ENCODE measurements at places on chromosomes 1 and 21.

DNA sequence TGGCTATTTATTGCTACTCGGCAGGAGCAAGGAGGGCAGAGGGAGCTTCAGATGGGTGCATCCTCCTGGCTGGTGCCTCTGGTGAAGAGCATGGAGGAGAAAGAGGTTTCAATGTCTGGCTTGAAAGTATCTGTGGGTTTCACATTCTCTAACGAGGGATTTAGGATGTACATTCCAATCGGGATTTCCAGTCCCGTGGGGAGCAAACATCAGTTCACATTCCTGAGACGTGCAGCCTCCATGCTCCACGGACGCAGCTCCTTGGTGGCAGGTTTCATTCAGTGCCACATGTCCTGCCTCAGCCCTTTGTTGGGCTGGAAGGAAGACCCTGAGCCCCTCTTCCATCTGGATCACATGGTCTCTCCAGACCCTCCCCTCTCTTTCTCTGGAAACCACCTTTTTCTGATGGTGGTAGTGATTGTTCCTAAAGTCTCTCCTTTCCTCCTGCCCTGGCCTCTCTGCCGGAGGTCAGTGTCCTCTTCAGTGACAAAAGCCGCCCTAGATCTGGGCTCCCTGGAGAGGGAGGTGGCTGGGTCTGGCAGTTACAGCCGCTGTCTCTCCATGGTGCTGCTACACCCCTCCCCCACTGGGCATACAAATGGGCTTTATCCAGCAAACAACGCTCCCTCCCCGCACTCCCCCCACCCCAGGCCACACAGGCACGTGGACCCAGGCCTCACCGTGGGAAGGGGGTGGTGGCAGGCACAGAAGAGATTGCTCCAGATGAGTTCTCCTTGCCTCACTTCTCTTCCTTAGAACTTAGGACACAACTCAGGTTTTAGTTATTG lies 826 bp upstream of the CA14 start:
- DNase-seq = no peak

DNA sequence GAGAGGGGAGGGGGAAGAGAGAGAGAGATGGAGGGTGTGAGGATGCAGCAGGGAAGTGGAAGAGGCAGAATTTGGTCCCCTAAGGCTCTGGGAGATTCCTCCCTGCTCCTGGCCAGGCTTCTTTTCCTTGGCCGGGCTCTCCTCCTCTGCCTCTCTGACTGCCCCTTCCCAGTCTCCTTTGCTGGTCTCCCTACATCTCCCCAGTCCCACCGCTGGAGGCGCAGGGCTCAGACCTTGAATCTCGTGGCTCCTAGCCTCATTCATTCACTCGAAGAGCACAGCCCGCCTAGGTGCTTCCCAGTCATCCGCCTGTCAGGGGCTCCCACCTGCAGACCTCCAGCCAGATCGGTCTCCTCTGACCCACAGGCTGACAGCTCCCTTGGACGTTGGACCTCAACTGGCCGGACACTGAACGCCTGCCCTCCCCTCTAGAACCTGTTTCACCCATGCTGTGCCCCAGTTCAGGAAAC lies 76.5 kb downstream of the VWA5B1 start:
- no peak for DNase-seq

GRCh38 chr1:59738152-59738551 lies 76.6 kb upstream of the HOOK1 start:
- no peak for DNase-seq

- DNase-seq = no peak
Measured at GRCh38 chr1:212926372-212926771, 24.0 kb upstream of the VASH2 start.

DNA sequence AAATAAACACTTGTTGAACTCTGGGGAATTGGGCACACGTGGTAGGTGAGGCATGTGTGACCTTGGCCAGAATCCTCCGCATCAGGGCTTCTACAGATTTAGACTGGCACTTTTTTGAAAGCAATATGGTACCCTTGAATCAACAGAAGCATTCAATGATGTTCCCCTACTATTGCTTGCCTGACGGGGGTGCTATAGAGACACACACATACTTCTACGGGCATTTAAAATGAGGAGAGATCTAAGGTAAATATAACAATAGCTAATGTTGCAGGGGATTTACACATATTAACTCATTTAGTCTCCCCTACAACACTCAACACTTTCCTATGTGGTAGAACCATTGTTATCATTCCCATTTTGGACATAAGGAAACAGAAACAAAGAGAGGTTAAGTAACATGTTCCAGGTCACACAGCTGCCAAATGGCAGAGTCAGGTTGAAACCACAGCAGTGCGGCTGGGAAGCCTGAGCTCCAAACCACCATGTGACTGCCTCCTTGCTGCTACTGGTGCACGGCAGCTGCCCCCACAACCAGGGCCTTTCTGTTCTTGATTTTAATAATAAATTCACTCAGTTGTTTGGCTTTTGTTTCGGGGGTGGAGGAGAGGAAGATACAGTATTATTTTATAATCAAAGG lies 147.4 kb downstream of the ZNF281 start:
- DNase-seq = no peak

GRCh38 chr1:56939209-56939608 lies 26.6 kb downstream of the C8B start:
- DNase-seq = no peak

DNA sequence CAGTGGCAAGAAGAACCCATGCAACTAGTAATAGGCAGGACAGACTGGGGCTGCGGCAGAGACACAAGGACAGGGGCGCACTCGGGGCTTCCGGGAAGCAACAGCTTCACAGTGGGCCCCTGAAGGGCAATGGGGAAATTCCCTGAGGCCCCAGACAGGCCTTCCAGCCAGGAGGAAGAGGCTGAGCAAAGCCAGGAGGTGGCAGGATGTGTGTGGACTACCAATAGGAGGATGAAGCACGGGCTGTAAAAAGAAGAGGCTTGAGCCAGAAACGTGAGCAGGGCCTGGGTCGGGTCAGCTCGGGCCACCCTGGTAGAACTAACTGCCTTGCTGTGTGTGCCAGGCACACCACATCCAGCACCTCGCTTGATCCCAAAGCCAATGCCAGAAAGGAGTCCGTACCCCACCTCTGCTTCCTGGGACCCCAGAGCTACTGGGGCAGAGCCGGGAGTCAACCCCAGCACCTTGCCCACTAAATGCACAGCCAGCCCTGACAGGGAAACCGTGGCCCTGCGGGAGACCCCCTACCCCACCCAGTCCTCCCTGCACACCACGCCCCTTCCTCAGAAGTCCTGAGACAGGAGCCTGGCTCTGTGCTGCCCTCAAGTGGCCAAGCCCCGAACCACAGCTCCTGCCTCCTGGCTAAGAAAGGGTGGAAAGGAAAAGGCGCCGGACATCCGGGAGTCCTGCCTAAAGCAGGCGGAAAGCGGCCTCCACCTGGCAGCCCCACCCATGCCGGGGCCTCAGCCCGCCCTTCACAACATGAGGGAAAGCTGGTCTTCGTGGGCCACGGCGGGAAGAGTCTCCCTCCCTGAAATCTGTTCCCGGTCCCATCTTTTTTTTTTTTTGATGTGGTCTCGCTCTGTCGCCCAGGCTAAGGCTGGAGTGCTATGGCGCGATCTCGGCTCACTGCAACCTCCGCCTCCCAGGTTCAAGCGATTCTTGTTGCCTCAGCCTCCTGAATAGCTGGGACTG lies 33.7 kb downstream of the TTC39A start:
- peak; percentile 83 for DNase-seq

GRCh38 chr1:24932725-24933294 lies 2.7 kb upstream of the RUNX3 start:
- no peak for DNase-seq

GRCh38 chr1:159054427-159054826 lies 22.1 kb downstream of the AIM2 start:
- no peak for DNase-seq

DNA sequence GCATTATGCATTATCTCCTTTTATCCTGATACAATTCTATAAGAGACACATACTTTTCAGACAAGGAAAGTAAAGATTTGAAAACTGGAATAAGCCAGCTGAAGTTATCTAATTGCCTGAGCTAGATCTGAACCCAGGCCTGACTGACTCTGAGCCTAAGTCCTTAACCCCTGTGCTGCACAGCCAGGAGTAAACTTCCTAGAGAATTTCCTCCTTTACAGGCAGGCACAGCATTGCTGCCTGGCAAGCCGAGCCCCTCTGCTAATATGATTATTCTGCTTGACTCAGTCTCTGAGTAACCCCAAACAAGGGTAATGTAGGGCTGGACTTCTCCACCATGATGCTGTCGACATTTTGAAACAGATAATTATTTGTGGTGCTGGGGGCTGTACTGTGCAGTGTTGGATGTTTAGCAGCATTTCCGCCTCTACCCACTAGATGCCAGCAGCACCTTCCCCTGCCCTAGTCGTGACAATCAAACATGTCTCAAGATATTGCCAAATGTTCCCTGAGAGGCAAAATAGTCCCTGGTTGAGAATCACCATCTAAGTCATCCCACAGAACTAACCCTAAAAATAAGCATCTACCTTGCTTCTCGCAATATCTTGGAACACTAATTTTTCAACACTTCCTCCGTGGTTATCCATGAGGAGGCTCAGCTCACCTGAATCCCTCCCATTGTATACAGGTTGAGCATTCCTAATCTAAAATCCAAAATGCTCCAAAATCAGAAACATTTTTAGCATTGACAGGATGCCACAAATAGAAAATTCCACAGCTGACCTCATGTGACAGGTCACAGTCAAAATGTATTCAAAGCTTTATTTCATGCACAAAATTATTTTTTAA lies 18.5 kb downstream of the CAMK1G start:
- no peak for DNase-seq

GRCh38 chr1:173383351-173383750 lies 93.8 kb upstream of the PRDX6 start:
- DNase-seq = no peak

DNA sequence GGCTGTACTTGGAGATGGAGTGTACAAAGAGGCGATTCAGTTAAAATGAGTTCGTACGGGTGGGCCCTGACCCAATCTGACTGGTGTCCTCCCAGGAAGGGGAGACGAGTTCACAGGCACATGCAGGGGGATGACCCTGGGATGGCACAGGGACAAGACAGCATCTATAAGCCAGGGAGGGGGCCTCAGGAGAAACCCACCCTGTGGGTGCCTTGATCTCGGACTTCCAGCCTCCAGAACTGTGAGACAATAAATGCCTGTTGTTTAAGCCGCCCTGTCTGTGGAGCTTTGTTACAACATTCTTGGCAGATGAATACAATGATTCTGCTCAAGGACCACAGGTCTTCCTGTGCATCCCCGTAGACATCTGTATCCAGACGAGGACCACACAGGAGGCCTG lies 14.6 kb upstream of the CLDN14 start:
- no peak for DNase-seq

DNA sequence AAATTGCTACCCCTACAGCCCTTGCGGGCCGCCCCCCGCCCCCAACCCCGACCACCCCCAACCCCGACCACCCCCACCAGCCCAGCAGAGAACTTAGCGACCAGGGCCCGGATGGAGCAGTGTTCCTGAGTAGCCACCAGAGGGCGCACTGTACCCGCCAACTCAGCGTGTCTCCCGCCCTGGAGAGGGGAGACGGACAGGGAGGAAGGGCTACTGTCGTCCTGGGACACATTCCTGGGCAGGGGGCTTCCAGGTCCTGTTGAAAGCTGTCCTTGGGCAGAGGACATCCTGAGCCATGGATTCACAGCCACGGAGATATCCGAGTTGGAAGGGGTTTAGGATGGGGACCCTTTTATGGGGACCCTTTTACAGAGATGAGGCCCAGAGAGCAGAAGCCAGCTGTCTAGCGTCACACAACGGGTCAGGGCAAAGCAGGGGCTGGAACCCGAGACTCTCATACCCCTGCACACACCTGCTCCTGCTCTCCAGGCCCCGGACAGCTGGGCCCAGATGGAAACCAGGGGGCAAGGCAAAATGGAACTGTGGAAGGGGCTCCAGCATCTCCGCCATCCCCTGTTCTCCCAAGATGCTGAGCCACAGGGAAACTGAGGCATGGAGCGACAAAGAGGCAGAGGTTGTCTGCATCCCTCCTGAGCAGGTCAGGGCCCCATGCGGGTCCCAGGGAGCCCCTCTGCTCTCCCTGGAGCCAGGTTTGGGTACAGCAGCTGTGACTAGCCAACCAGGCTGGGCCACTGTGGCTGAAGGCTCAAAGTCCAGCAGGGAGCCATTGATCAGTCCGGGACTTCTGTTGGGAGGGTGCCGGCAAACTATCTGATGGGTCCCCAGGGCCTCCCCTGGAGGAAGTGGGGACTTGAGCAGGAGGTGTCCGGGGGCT lies 25.0 kb upstream of the LAPTM5 start:
- peak; percentile 64 for DNase-seq

DNA sequence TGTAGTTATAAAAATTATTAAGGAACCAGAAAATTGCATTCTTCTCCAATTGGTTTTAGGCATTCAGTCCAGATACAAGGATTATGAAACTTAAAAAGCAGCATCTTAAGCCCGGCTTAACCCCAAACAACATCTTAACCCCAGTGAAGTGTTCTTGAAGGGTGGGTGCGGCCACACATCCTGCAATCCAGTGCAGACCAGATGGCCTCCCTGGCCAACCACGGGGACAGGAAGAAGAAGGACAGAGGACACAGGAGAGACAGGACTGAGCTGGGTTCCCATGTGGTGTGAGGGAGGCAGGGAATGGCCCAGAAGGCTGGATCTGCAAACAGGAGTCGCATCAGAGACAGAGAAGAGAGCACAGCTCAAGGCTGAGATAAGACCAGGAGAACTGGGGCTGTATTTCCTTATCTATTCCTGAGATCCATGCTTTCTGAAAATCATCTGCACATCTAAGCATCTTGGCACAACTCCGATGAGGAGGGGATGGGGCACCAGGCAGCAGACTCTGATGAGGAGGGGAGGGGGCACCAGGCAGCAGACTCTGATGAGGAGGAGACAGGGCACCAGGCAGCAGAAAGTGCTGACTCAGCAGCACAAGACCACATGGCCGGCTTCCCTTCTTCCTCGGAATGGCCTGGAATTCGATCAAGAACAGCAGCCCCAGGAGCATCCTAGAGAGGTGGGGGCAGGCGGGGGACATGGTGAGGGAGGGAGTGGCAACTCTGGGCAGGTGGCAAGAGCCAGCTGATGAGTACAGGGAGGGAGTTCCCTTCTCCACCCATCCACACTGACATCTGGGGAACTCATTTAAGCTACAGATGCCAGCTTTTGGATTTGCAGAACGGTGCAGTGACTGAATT lies 26.6 kb downstream of the ABCG1 start:
- DNase-seq = no peak

DNA sequence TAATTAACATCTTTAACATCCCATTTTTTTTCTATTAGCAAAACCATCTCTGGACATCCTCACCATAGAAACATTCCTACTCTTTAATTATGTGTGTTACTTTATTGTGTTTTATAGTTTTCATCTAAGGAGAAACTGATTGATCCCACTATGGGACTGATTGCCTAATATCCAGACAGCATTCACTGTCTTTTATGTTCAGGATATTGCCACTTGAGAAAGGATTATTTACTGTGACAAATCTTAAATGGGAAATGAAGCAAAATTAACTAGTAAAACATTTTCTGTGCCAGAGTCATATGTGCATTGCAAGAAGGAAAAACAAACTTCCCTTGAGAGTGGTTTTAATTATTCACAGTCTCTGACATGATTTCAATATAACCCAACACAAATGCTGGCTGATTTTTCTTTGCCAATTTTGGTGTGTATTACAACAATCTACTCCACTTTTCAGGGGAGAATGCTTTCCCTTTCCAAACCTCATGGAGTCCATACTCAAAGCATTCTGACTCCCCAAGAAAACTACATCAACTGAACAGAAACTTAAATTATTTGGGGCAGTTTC lies 15.8 kb upstream of the RGS13 start:
- DNase-seq = no peak

GRCh38 chr1:27144920-27145661 lies 9.8 kb downstream of the SLC9A1 start:
- DNase-seq = no peak

Data from stimulated activated CD4-positive, alpha-beta T cell treated with anti-CD3 and anti-CD28 coated beads, Interleukin-12 subunit alpha, Interleukin-12 subunit beta, amount 100 ng/mL, for 24 hours (primary cell).